Kidney capillary endothelial cell (primary cell): ENCODE measurements at places on chromosomes 3 and 15.

GRCh38 chr3:172839679-172840078, 89.2 kb downstream of the ECT2 start:
- no peak for DNase-seq

DNA sequence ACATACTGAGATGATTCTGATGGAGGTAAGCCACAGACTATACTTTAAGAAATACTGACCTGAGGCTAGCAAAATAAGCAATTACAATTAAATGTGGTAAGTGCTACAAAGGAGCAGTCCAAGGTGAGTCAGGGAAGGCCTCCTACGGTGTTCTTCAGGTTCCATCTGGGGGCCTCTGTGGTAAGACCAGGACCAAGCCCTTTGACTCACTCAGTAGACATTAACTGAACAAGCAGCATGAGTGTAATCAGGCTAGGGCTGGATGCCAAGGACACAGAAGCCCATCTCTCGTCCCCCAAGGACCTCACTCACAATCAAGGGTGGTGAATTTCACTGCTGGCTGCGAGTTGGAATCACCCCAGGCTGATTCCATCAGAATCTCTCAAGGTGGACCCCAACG, 37.3 kb downstream of the DZIP1L start:
- DNase-seq, result no peak

- no peak for DNase-seq
These were observed 618.7 kb downstream of the EDEM1 start for GRCh38 chr3:5806192-5806591.

GRCh38 chr3:5229414-5229813, 41.9 kb downstream of the EDEM1 start:
- no peak for DNase-seq

DNA sequence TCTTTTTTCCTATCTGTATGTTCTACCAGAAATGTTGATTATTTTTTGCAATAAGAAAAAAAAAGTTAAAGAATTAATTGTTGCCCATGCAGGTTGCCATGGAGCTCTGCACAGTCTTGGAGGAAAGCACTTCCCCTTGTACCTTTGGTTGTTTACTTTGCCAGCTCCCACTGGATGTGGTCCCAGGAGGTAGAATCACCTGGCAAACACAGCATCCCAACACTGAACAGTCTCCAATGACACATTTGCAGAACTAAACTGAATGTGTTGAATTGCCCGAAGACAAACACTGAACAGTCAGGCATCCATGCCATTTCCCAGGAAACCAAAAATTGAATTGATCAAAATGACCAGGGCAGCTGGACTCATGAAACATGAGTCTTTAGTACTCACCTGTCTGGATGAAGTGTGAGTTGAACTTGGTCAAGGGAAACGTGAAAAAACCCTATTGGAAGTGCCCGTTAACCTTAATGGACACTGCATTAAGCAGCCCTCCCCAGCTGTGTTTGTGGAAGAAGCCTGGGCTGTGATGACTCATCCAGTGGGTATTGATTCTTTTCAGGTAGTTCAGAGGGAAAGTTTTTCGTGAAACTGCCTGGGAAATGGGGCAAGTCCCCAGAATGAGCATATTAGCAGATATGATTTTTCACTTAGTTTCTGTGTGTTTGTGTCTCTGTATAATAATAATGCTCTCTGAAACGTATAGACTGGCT, 284.7 kb upstream of the STT3B start:
- DNase-seq, result no peak

DNA sequence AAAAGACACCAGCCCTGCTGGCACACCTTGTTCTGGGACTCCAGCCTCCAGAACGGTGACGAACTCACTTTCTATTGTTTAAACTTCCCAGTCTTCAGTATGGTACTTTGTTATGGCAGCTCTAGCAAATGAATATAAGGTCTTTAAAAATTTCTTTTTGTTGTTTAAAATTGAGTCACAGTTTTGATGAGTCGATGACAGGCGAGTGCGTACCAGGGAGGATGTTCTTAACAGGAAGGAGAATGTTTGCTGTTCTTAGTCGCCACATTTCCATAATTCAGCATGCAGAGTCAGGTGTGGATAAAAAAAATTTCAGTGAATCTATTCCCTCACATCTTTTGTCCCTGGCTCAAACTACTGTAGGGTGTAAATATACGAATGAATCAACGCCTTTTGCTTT, 12.4 kb downstream of the DNASE1L3 start:
- DNase-seq, result peak; percentile 60

DNA sequence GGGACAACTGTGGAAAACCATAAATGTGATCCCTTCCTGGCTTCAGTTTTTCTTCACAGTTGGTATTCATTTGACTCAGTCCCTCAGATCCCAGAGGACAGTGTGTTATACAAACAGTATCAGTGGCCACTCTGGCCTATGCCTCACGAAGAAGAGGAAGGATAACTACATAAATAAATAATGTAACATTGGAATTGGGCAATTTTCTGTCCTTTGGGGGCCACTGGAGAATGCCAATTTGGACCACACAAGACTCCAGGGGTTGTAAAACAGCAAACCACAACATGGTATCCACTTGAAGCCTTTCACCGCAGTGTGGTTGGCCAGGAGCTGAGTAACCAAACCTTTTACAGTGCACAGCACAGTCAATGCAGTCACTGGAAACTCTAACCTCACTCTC, 1077.0 kb downstream of the ROBO2 start:
- DNase-seq, result no peak

DNA sequence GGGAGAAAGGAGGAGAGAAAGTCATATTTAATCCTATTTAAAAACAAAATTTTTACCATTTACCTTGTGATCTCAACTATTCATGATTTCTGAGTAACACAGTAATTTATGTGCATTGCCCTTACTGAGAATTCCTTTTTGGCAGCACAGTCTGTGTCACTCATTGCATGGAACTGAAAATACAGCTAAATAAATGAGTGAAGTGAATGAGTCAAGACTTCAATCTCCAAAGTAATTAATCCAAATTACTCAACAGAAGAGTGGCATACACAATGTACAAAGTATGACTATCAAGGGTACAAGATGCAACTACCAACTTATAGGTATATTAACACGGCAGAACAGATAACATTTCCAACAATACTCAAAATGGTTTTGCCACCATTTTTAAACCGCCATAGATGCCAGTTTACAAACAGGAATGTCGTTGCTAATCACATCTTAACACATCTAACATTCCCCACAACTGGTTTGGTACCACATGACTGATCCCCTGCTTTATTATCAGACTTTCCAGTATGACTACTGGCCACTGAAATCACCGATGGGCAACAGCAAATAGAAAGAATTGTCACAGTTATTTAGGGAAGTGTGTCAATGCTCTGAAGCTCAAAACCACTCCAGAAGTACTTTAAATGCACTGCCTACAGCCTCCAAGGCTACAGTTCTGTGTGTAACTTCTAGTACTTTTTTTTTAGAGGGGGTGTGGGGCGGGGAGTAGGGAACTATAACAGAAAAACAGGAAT, 410.4 kb downstream of the SHQ1 start:
- no peak for DNase-seq

DNA sequence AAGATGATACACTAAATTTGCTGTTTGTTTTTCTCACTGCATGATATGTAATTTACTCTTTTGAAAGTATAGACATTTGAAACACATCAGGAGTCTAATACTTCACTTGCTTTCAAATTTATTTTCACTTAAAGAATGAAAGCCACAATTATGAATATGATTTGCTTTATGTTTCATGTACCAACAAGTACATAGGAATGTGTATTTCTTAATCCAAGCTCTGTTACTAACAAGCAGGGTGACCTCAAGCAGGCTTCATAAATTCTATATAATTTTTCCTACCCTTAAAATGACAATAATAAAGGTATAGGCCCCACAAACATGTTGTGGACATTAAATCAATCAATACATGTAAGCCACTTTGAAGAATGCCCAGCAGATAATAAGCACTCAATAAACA, 170.2 kb upstream of the P2RY1 start:
- no peak for DNase-seq

- DNase-seq, result no peak
These were observed 623.5 kb downstream of the EDEM1 start for GRCh38 chr3:5811016-5811415.

DNA sequence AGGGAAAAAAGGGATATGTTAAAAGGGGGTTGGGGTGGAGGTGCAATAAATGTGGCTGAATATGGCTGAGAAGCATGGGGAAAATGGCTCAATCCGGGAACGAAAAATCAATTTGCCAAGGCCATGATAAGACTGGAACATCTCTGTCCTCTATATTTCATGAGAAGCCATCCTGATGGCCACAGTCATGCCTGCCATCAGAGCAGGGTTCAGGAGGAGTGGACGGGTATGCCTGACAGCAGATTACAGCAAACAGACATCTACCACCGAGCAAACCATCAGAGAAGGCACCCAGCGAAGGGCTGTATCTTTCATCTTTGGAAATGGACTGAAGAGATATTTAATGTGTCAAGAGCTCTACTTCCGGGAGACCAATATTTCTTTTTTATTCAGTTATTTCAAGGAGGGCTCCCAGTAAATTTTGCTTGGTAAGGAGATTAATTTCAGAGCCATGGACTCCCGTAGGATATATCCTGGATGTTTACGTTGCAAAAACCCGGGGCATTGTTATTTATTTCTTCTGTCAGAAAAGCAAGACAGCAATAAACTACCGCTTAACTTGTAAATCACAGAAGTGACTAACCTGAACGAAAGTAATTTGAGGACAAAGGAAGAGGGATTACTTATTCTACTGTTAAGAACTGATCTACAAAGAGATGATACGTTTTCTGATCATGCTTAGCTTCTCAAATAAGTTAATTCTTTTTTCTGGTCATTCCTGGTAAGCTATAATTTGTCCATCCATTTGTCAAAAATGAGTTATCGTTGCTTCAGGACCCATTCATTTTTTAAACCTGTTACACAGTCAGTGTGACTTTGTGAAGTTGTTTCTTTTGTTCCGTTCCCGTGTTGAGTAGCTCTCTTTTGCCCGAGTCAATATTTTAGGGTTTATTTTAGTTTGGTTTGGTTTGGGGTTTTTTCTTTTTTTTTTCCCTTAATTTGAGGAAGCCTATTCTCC, 80.6 kb upstream of the CHD2 start:
- peak; percentile 36 for DNase-seq

- peak; percentile 93 for DNase-seq
These were observed 20.8 kb downstream of the DPH3 start for GRCh38 chr3:16243706-16244490.

DNA sequence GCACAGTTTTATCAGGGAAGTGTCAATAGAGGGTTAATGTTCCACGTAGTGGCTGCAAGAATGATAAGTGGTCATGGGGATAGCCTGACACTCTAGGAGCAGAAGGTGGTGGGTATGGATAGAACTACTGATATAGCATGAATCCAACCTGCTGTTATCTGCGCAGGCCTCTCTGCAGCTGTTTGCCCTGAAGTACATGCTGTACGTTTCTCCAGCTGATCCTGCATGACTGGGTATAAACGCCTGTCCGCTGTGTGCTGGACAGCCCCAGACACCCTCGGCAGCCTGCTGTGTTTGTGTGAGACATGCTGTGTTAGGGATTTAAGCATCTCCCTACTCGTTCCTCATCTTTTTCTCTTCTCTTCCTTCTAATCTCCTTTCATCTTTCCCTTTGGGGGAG, 87.1 kb downstream of the LPP start:
- no peak for DNase-seq

DNA sequence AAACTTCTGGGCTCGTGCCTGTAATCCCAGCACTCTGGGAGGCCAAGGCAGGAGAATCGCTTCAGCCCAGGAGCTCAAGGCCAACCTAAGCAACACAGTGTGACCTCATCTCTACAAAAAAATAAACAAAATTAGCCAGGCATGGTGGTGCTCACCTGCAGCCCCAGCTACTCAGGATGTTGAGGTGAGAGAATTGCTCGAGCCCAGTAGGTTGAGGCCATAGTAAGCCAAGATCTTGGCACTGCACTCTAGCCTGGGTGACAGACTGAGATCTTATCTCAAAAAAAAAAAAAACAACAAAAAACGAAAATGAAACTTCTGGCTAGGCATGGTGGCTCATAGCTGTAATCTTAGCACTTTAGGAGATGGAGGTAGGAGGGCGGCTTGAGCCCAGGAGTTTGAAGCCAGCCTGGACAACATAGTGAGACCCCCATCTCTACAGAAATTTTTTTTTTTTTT, 53.7 kb downstream of the PIK3CB start:
- DNase-seq, result no peak
